CMK (cell line): ENCODE measurements at places on chromosomes 13 and 19.

DNA sequence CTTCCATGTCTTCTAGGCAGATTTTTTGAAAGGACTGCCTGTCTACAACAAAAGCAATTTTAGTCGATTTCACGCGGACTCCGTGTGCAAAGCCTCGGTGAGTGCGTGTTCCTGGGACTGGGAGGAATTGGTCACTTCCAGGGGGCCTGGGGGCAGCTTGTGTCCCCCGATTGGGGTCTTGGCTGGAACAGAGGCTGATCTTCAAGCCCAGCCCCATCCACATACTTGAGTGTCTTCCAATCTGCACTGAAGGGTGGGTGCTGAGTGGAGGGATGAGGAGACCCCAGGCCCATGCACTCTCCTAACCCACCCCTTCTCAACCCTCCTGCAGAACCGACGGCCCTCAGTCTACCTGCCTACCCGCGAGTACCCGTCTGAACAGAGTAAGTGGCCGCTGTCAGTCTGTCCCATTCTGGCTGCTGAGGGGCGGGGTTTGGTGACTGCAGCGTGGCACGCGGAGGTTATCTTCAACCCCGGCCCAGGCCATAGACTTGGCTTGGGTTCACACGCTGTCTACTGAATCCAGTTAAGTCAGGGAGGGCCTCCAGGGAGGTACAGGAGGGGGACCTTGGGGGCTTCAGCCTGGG, 4.7 kb downstream of the DDA1 start:
- DNase-seq, result no peak

GRCh38 chr13:51681037-51681678, 96.9 kb downstream of the WDFY2 start:
- DNase-seq, result no peak

GRCh38 chr13:19152403-19152802, 29.2 kb downstream of the TUBA3C start:
- no peak for DNase-seq

- peak; percentile 51 for DNase-seq
Measured at GRCh38 chr19:41144403-41144802, 30.2 kb downstream of the CYP2F1 start.

GRCh38 chr13:34627509-34628208, 314.4 kb upstream of the NBEA start:
- no peak for DNase-seq

- DNase-seq, result no peak
Measured at GRCh38 chr13:36819739-36820090, 693 bp downstream of the RFXAP start.

DNA sequence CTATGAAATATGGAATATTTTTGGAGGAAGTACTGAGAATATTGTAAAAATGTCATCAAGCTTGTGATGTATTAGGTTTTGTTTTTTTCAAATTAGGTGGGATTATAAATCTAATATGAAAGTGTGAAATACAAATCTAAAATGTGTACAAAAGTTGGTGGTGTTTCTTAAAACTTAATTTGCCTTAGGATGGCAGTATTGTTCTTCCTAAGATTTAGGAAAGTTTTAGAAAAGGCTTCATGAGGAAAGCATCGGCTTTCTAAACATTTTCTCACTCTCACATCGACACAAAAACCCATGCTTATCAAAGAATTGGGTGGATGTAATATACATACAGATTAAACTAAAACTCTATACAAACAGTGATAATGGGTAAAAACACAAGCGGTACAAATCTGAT, 972.0 kb upstream of the PCDH20 start:
- DNase-seq, result no peak

GRCh38 chr13:45007823-45008222, 18.5 kb downstream of the GPALPP1 start:
- no peak for DNase-seq

DNA sequence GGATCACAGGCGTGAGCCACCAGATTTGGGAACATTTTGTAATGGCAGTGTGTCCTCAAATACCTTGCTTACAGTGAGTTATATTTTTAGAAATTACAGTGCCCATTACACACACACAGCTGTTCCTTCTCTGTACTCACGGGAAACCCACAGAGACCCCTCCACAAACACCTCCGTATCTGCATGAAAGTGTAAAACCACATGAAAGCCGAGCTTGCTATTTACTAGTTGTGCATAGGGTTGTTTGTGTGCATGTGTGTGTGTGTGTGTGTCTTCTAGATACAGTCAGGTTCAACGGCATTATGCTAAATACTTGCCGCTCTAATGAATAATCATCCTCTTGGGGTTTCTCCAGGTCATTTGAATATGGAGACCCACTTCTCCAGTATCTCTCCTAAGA, 22.3 kb upstream of the LILRA2 start:
- DNase-seq, result no peak

- no peak for DNase-seq
Measured at GRCh38 chr19:45973553-45974338, at the start of gene NOVA2. TSS of gene NOVA2 (minus strand) at chr19:45973865. CDS start at chr19:45973351, 514 bp downstream.

DNA sequence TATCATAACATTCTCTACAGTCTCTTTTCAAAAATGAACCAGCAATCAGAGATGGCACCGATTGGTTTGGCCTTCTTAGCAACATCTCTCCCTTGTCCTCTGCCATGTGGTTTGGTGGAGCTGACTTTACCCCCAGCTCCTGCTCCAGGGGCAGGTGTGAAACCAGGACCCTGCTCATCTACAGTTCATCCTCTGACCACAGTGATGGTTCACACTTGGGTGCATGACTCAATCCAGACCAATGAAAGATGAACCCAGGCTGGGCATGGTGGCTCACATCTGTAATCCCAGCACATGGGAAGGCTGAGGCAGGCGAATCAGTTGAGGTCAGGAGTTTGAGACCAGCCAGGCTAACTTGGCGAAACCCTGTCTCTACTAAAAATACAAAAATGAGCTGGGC, 33.6 kb upstream of the FFAR2 start:
- DNase-seq, result no peak

DNA sequence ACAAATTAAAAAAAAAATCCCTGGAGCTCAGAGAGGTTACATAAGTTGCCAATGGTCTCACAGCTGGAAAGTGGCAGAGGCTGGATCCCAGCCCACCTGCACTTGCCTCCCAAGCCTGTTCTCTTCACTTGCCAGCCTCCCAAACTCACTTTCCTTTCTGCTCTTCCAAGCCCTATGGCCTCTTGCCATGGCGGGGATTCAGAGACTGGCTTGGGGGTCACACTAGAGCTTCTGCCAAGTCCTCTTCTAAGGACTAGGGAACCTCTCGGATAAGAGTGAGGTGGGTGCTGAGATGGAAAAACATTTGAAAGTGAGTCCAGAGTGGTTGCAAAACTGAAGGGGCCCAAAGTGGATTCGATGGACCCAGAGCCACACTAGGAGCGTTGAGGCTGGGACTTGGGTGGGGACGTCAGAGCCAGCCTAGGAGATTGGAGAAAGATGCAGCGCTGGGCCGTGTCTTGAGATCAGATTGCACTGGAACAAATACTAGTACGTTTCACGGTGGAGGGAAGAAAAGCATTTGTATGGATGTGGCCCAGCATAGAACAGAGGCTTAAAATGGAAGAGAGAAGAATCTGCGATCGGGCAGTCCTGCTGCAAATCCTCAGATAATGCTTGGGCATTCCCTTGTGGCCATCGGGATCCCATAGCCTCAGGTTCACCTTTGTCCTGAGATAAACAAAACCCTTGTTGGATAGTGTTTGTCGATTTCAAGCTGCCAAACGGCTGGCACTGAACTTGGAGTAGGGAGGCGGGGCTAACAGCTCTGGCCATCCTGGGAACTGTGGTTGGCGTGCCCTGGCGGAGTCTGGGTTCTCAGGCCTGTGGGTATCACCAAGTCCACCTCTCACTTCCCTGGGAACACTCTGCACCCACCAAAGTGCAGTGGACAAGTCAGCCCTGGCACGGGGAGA, 84.8 kb downstream of the ING1 start:
- no peak for DNase-seq

- DNase-seq, result no peak
Measured at GRCh38 chr13:110700641-110701040, 5.3 kb downstream of the CARS2 start.

DNA sequence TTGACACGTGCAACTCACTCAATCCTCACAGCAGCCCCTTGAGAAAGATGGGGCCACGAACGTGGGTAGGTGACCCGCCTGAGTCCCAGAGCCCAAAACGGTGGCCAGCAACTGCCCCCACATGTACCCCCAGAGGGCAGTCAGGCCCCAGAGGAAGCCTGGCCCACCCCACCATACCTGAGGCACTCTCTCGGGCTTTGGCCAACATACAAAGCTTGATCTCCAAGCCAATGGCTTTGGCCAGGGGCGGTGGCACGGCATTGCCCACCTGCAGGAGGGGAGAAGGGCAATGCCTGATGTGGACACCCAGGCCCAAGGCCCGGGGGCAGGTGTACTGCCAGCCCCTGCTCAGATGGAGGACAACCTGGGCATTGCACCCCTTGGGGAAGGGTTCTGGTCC, 14.3 kb upstream of the EIF3G start:
- no peak for DNase-seq

DNA sequence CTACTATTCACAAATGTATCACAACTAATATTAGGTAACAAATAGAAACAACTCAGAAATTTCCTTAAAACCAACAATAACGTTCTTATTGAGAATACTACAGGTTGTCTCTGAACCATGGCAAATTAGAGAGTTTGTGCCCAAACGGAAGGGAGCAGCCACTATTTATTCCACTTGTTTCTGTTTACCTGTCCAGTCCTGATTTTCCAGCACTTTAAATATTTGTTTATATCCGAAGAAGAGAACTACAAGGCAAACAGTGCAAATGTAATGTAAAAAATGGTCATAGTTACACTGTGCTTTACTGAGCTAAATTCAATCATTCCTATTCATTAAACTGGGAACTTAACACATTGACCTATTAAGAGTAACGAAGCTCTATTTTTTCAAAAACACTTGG, 9.2 kb downstream of the SUCLA2 start:
- DNase-seq, result no peak

GRCh38 chr19:5290336-5291262, 50.0 kb downstream of the PTPRS start:
- no peak for DNase-seq

DNA sequence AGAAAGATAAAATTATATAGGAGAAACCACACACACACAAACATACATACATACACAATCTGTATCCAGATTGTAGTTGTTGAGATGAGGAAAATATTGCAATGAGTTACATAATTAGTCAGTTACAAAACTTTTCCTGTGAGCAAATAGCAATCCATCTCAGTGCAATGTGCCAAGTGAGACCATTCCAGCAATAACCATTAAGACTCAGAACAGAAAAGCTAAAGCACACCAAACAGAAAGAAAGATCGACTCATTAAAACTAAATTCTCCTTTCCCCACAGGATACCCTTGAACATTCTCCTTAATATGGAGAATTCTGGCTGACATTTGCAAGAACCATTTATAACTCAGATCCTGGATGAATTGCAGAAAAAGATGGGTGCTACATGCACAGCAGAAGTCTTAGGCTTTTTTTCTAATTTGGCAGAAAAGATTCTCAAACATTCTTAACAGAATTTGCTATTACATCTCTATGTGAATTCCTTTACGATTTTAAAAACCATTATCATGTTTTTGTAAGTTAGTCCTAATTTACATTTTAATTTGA, 1341.2 kb upstream of the SPRY2 start:
- DNase-seq, result no peak

GRCh38 chr19:28514166-28514565, 698.8 kb downstream of the UQCRFS1 start:
- DNase-seq, result no peak

- DNase-seq, result peak; percentile 95
Measured at GRCh38 chr19:45677351-45678230, 9.6 kb downstream of the GIPR start.

- DNase-seq, result no peak
Measured at GRCh38 chr13:32882691-32883090, 133.5 kb upstream of the KL start.

- no peak for DNase-seq
Measured at GRCh38 chr13:41675306-41675705, 218.0 kb downstream of the RGCC start.

- DNase-seq, result no peak
Measured at GRCh38 chr13:33520468-33520839, 234.9 kb upstream of the STARD13 start.

GRCh38 chr13:110399801-110400200, 92.7 kb downstream of the COL4A2 start:
- no peak for DNase-seq

GRCh38 chr19:46616631-46617322, 8.1 kb downstream of the PTGIR start:
- no peak for DNase-seq

GRCh38 chr13:98450539-98451111, 126.3 kb downstream of the STK24 start:
- DNase-seq, result no peak

DNA sequence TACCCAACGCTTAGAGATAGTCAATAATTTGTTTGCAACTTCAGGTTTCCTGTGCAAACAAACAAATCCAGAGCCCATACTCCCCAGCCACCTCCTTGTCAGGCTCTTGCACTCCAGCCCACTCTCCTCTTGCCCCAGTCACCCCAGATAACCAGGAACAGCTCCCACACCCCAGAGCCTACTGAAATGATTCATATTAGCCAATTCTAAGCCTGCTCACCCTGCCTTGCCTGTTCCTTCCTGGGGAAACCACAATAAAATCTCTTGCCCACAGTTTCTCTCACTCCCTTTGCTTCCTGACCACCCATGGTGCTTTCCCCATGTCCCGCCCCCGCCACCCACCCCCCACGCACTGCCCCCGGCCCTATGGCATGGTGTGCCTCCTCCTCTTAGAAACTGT, 3.8 kb upstream of the ACTL9 start:
- DNase-seq, result peak; percentile 66

GRCh38 chr19:50490991-50491472, 14.4 kb upstream of the GARIN5A start:
- DNase-seq, result no peak

GRCh38 chr13:112987682-112988024, 18.6 kb downstream of the MCF2L start:
- no peak for DNase-seq

GRCh38 chr19:12052497-12053169, at the start of gene ZNF878:
TSS of gene ZNF878 (minus strand) at chr19:12052961. CDS start at chr19:12052801, 160 bp downstream.
- peak; percentile 91 for DNase-seq
